Psoas muscle (tissue), 8 donors: ENCODE measurements at places on chromosomes 11 and 22. TPM values are rescaled to one million over a fixed set of nuclear protein-coding genes. Genes with fewer than 3 reads are reported as not detected.

- no peak for DNase-seq
Observed at GRCh38 chr11:61682906-61683675, 2.9 kb downstream of the DAGLA start.

GRCh38 chr22:26812731-26813130 is 155.3 kb downstream of the MIAT start:
- DNase-seq, result no peak

- no peak for DNase-seq
Observed at GRCh38 chr22:31715147-31715778, 34.7 kb downstream of the PRR14L start.

DNA sequence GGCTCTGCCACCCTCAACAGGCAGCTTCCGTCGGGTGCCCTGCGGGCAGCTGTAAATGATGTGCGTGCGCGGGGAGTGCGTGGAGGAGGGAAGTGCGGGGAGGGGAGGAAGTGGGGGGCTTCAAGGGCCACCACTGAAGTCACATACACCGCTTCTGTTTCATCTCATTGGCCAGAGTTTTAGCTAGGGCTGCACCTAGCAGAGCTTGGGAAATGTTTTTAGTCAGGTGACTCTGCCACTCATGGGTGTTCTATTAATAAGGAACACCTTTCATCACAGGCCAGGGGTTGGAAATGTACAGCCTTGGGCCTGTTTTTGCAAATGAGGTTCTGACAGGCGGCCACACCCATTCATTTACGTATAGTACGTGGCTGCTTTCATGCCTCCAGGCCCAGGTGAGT is 14.6 kb downstream of the FAM118A start:
- DNase-seq, result no peak

- DNase-seq, result no peak
Observed at GRCh38 chr11:2585566-2586086, 114.2 kb downstream of the KCNQ1OT1 start.

DNA sequence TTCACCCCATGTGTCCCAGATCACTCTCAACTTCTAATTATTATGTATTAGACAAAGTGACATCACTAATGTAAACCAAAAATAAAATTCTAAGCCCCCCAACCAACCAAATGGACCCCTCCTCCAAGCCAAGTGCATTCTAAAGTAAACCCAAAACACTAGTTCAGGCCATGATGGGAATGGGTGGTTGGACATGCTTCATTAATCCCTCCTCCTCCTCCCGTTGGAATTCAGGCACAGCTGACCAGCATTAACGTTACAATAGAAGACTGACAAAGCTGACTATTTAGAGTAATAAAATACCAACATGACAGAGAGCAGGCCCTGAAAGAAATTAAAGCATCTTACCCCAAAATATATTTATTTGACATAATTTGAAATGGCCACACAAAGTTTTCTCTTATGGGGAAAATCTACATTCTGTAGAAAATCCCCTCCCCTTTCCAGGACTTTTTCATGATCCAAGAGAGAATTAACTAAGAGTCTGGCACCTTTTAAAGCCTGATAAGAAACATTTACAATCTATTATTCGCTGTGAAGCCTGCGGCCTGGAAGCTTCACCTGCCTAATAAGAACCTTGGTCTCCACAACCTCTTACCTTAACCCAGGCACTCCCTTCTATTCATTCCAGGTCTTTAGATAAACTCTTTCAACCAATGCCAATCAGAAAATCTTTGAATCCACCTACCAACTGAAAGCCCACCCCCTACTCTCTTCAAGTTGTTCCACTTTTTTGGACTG is 948.5 kb upstream of the CCDC90B start:
- DNase-seq, result no peak

GRCh38 chr11:36558571-36559413 is 9.0 kb upstream of the RAG1 start:
- DNase-seq, result no peak

GRCh38 chr11:12090761-12091258 is 19.6 kb upstream of the MICAL2 start:
- no peak for DNase-seq

CARD10 gene
- polyA plus RNA-seq, result 6.9 TPM

ART1 gene
- polyA plus RNA-seq, result 0.62 TPM

FREY1 gene
- not detected for polyA plus RNA-seq

KDM2A gene
- 26.6 TPM for polyA plus RNA-seq

WBP2NL gene
- polyA plus RNA-seq, result 0.22 TPM

NAV2 gene
- polyA plus RNA-seq, result 0.86 TPM
